ENCODE measurements at places on chromosomes 3 and 15.
A peak's percentile ranks its signal among the peaks of the same experiment; 100 is the strongest.

- DNase-seq, result no peak
These were observed 15.0 kb downstream of the KLF13 start for GRCh38 chr15:31341496-31342195.

DNA sequence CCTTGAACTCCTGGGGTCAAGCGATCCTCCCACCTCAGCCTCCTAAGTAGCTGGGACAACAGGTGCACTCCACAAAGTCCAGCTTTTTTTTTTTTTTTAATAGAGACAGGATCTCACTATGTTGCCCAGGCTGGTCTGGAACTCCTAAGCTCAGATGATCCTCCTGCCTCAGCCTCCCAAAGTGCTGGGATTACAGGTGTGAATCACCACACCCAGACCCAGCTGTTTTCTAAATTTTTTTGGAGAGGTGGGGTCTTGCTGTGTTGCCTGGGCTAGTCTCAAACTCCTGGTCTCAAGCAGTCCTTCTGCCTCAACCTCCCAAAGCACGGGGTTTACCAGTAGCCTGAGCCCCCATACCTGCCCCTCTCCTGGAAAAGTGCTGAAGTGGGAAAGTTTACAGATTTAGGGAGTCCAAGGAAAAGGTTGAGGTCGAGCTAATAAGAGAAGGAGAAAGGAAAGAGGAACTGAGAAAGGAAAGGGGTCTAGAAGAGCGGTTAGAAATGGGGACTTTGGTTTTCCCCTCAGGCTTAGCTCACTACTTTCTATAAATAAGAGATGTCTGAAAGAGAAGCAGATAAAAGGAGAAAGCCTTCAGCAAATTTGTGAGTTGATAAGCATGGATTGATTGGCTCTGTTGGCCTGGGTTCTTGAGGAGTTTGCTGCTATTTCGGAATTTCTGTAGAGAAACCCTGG lies 23.6 kb downstream of the UBE2E1 start:
- DNase-seq, result no peak

DNA sequence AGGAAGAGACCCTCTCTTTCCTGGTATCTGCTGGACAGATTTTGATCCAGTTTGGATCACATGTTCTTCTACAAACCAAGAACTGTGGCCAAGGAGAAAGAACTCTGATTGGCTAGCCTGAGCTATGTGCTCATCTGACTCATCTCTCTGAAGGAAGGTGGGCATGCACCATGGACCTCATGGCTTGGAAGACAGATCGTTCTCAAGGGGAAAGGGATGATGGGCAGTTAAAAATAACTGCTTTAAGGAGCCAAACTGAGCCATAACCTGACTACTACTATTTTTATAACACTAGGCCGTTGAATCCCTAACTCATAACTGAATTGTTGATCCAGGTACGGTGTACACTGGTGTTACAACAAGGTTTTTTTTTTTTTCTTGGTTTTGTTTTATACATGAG lies 112.4 kb downstream of the B3GALNT1 start:
- no peak for DNase-seq

DNA sequence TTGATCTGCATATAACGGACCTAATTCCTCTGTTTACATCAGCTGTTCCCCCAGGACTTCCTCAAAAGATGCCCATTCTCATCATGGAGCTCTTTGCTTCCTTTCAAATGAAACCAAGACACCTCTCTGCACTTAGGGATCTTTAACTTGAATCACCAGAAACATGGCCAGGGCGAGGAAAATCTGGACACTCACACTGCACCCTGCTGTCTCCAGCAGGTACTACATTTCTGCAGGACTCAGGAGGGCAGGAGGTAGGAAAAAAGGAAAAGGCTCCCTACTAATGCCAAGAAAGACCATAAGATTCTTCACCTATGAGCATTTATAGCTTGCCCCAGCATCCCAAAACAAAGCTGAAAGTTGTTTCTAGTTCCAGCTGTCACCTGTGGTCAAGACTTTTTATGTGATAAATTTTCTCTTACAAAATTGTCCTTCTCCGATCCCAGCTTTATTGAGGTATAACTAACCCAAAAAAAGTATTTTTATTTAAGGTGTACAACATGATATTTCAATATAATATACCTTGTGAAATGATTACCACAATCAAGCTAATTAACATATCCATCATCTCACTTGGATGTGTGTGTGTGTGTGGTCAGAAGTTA lies 87.3 kb upstream of the C15orf61 start:
- peak; percentile 39 for DNase-seq

- no peak for DNase-seq
These were observed 525.8 kb downstream of the NTRK3 start for GRCh38 chr15:87730706-87731105.

DNA sequence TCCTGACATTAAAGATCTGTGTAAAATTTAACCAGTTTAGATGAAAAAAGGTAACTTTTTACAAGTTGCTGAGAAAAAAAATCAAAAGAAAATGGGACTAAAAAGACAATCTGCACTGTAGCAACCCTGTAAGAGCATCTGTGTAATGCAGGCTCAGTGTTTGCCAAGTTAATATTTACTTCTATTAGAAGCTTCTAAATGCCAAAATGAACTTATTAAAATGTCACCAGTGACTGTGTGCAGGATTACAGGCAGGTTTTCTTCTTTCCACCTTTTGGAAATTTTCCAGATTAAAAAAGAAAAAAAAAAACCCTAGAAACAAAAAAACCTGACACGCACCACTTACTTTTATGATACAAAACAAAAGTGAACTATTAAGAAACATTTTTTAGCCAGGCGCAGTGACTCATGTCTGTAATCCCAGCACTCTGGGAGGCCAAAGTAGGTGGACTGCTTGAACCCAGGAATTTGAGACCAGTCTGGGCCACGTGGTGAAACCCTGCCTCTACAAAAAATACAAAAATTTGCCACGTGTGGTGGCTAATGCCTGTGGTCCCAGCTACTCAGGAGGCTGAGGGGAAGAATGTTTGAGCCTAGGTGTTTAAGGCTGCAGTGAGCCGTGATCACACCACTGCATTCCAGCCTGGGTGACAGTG lies 87.2 kb downstream of the TJP1 start:
- no peak for DNase-seq

- peak; percentile 25 for DNase-seq
These were observed 13.1 kb upstream of the BLOC1S6 start for GRCh38 chr15:45573961-45574629.

GRCh38 chr3:141386126-141386488 lies 17.8 kb downstream of the ZBTB38 start:
- no peak for DNase-seq

- DNase-seq, result no peak
These were observed 426.5 kb downstream of the TBC1D5 start for GRCh38 chr3:17315897-17316296.

GRCh38 chr3:20280257-20280656 lies 94.3 kb upstream of the SGO1 start:
- DNase-seq, result peak; percentile 27

DNA sequence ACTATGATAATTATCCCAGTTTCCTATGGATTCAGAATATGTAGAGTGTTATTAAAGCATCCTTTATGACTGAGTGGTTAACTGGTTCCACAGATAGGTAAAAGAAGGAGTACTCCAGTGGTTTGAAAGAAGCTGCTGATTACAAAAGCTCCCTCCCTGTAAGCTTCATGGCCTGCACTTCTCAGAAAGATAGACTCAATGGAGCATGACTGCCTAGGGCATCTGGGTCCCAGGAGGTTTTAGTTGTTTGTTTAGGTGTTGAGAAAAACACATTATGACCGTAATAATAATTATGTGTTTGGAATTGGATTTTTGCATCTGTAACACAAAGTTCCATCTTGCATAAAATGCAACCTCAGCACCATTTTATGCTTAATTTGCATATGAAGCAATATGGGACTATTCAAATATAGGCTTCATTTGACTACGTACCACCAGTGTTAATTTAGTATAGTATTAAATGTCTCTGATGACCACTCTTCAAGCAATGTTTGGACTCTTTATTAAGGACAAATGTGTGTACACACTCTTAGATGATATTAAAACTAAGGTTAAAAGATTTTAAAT lies 121.1 kb downstream of the ROBO2 start:
- no peak for DNase-seq

DNA sequence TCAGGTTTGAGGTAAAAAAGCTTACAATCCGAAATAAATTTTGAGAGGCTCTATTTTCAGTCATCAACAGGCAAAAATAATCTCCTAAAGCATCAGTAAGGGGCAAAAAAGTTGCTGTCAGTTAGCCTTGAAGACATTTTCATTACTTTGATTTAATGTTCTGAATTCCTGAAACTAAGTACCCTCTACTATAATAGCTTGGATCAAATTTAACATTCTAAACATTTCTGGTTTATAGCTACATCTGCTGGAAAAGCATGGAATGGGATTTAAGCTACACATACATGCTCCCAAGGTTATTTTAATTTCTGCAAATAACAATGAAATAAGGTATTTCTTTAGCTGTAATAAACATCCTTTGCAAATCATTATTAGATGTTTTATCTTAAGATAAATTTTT lies 245.4 kb downstream of the ULK4 start:
- no peak for DNase-seq

DNA sequence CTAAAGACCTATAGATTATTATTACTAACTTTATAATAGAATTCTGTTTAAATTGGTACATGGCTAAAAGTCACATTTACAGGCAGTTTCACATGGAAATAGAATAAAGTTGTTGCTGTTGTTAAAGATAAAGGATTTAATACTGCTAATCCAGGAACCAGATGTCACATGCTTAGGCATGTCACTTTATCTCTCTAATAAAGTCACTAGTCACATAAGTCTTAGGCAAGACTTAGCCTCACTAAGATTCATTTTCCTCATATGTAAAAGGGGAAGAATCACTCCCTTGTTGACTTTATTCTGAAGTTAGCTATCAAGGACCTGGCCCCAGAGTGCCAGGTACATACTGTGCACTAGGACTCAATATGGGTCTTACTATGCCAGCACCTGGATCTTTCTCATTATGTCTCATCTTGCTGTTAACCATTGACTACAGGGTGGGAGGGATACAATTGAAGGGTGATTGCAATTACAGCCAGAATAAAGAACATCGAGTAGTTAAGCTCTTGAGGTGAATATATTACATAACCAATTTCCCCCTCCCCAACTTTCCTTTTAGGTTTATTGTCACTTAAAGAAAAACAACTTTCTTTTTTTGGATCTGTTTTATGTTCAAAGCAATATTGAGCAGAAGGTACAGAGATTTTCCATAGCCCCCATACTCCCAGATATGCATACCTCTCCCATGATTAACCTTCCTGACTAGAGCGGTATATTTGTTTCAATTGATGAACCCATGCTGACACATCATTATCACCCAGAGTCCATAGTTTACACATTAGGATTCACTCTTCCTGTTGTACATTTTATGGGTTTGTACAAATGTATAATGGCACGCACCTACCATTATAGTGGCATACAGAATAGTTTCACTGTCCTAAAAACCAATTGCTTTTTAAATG lies 36.6 kb downstream of the LNP1 start:
- no peak for DNase-seq

GRCh38 chr15:48336940-48337339 lies 5.7 kb downstream of the DUT start:
- no peak for DNase-seq

DNA sequence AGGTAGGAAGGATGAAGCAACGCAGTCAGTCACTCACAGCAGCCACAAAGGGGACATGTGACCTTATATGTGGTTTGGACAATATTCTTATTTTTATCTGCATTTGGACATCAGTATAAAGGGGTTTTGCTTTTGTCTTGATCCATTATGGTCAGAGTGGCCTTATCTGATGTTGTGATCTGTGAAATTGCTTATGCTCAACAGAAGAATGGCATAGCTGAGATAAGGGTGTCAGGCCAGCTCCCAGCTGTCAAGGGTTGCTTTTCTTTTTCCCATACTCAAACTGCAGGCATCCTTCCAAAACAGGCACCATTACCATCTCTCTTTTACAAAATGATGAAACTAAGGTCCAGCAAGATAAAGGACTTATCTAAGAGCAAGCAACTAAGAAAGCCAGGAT lies 28.1 kb downstream of the DCLK3 start:
- no peak for DNase-seq

DNA sequence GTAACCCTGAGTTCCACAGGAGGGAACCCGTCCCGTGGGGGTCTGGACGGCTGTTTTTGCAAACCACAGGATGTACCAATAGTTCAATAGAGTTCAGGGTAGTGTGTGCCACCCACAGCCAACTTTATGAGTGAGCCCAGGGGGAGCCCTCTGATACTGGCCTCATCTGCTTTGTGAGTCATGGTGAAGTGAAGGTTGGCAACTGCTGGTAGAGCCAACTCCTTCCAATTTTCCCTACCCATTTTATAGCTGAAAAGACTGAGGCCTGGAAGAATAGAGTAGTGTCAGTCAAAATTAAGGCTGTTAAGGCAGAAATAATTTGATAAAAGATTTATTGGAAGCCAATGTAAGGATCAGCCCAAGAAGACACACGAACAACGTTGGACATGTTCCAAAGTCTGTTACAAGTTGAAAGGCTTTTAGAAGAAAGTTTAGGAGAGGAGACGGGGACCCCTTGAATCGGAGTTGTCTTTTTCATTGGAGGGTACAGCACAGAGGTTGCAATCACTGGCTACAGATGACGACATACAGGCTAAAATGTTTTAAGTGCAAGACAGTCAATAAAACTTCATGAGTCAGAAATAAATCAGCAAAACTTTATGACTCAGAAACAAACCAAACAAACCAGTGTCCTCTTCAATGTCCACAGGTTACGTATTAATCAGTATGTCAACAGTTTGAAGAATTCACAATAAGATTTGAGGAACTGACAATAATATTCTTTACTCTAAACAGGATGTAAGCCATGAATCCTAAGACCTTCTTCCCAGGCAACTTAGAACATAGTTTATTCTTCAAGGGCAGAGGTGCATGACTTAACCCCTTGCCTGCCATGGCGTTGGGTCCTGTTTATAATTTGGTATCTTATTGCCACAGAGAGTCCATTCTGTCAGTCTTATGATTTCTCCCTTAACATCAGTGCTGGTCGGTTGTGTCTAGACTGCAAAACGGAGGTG lies 62.9 kb upstream of the NR2E3 start:
- DNase-seq, result no peak

DNA sequence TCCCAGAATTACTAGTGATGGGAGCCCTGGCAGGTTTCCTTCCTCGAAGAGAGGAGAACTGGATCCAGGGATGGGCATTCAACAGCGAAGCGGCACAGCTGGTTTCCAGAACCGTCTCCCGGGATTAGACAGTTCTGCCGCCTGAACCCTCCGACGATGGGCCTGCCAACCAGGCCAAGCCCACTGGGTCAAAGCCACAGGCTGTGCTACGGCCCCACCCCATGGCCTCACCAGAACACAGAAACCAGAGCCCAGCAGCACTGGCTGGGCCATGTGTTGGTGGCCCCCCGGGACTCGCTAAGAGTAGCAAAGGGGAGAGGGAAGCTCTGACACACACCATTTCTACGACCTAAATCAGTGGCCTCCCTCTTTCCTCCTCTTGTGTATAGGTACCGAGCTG lies 2.2 kb downstream of the C15orf62 start:
- DNase-seq, result no peak

- no peak for DNase-seq
These were observed 1.5 kb downstream of the LMLN start for GRCh38 chr3:197961582-197961945.

GRCh38 chr3:32632533-32633265 lies 52.3 kb upstream of the CNOT10 start:
- DNase-seq, result no peak

GRCh38 chr15:74897300-74897701 lies 7.5 kb downstream of the MPI start:
- no peak for DNase-seq

GRCh38 chr15:42199126-42199525 lies 9.0 kb downstream of the VPS39 start:
- DNase-seq, result no peak

- DNase-seq, result no peak
These were observed 40.7 kb upstream of the KIF23 start for GRCh38 chr15:69373406-69373805.
